ENCODE measurements at places on chromosomes 3 and 15.

GRCh38 chr3:16707260-16707659, 102.0 kb upstream of the DAZL start:
- no peak for DNase-seq

DNA sequence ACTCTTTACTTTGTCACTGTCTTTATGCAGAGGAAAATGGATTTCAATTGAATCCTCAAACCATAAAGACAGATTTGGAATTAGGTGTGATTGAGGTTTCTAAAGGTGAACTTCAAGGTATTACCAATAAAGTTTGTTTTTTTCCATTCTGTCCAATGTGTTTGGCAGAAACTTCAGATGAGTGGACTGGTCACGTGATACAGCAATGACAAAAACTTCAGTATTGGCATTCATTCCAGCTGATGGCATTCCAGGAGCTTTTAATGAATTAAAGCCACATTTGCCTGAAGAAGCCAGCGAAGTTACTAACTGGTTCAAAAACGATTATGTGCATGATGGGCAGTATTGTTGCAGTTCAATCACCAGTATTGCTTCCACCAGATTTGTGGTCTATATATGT, 4.5 kb upstream of the MASP1 start:
- DNase-seq: no peak

- DNase-seq: no peak
Observed at GRCh38 chr15:81152339-81152738, 18.3 kb downstream of the CFAP161 start.

- DNase-seq: no peak
Observed at GRCh38 chr3:181561139-181562031, 150.3 kb upstream of the SOX2 start.

GRCh38 chr3:40584625-40585189, 59.9 kb downstream of the ZNF621 start:
- peak; percentile 25 for DNase-seq

- no peak for DNase-seq
Observed at GRCh38 chr3:53253707-53254508, 1.9 kb downstream of the TKT start.

- DNase-seq: no peak
Observed at GRCh38 chr3:29465836-29466235, 185.0 kb downstream of the RBMS3 start.

GRCh38 chr3:11580645-11581044, 63.1 kb downstream of the VGLL4 start:
- no peak for DNase-seq

DNA sequence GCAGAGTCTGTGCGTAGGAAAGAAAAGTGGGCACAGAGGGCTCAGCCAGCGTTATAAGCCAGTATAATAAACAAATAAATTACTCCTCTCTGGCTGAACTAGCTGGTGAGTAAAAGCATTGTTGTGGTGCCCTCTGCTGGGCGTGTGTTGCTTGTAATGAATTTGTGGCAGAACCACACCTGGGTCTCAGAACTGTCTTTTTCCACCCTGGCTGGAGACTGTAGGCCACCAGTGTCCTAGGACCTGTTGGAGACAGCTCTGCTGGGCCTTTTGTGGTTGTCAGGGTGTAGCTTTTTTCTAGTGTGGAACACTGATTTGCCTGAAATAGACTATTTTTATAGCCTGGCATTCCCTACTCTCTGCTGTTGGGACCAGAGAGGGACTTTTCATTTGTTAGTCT, 130.5 kb upstream of the EIF1B start:
- peak; percentile 41 for DNase-seq

DNA sequence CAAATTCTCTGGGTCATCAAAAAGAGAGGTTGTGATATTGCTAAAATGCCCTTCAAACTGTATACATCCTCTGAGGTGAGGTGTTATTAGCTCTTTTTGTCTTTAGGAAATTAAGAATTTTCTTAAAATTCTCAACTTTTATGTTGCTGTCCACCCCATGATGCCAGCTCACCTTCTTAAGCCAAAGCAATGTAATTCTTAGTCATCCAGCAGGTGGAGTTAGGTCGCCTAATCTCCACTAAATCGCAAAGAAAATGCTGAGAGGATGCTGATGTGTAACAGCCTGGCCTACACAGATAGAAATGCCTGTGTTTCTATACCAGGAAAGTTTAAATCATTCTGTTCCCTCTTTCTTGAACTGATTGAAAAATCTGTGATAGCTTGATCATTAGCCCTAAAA, 770.2 kb upstream of the ALCAM start:
- peak; percentile 42 for DNase-seq

GRCh38 chr3:161203485-161204098, 17.5 kb upstream of the NMD3 start:
- DNase-seq: no peak

DNA sequence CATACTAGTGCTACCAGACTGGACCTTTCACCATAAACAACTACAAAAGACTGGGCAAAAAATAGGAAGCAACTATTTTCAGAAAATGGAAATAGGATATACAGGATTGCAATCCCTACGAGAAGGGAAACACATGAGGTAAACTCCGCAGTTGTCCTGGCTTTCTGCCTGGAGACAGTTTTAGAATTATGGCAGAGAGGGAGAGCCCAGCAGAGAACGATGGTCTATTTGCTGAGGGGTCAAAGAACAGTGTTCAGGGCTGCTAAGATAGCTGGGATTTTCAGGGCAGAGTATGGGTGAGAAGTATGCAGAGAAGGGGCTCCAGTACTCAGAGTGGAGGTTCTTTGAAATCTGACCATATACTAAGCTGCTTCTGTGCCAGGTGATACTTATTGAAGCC, 163.4 kb downstream of the CHDH start:
- DNase-seq: no peak

- peak; percentile 30 for DNase-seq
Observed at GRCh38 chr3:81302045-81302444, 459.4 kb downstream of the GBE1 start.

DNA sequence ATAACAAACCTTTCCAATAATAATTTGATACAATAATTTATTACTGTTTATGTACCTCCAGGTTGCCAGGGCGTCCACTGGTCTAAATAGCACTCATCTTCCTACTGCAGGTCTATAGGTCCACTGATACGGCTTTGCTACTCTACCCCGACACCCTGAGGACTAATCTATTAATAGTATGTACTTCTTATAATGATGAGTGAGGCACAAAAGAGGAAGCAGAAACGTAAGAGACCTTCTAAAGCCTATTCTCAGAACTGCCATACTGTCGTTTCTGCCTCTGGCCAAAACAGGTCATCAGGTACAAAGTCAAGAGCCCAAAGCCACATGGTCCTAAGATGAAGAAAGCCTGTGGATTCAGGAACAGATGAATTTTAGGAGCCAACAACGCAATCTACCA, 163.2 kb upstream of the GRM7 start:
- DNase-seq: no peak

DNA sequence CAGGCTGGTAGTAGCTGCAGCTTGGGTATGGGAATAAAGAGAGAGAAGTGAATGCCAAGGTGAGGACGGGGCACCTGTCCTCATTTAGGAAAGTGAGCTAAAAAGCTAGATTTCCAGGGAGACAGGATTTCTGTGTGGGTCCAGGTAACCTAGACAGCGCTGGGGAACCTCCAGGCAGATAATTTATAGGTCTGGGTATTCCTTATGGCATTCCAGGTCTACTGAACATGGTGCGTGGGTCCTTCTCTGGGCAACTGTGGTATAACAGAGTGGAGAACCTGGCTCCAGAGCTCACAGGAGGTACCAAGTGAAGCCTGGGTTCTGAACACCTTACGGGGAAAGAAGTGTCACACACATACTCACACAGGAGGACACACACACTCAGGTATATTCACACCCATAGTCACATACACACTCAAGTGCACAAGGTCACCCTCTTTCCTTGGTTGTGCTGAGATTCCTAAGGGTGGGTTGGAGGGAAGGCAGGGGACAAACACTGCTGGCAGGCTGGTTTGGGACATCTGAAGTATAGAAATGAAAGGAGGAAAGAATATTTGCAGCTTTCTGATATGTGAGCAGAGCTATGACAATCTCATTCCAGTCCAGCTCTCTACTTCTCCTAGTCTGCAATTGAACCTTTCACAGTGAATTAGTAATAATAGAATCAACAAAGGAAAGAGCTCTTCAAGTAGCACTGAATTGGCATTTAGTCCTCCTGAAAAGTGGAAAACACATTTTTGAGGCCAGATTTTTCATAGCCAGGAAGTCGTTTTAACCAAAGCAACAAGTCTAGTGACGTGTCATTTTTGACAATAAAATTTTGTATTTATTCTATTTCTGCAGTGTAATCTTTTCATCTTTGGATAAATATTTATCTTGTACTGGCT, 37.4 kb upstream of the ITGA11 start:
- no peak for DNase-seq

- DNase-seq: no peak
Observed at GRCh38 chr15:67349634-67350033, 95.0 kb downstream of the IQCH start.

DNA sequence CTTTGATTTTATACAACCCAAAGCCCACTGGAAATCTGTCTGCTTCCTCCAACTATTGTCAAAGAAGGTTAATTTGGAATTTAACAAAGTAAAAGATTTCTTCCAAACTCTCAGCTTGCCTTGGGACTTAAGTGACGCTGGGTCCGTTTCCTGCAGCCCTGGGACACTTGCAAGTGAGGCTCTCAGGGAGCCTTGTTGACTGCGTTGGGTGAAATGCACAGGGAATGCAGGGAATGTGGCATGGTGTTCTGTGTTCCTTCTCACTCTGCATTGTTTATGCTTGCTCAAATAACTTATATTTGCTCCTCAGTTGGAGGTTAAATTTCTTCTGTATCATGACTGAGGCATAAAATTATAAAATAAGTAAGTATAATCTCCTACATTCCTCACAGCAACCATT, 60.9 kb upstream of the TJP1 start:
- no peak for DNase-seq

- no peak for DNase-seq
Observed at GRCh38 chr15:57559875-57560274, 31.8 kb upstream of the MYZAP start.

DNA sequence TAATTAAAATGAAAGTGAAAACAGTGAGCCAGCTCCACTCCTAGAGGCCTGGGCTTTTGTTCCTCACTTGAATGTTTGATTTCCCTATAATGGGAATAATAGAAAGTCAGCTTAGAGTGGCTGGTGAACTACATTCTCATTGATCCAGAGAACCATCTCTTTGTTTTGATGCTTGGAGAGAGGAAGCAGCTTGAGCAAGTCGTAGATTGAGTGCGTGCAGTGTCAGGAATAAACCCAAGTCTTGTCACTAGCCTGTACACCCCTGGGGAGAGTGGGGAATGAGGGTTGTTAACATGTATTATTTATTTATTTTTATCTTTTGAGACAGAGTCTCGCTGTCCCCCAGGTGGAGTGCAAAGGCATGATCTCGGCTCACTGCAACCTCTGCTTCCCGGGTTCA, 885 bp upstream of the LSG1 start:
- no peak for DNase-seq

DNA sequence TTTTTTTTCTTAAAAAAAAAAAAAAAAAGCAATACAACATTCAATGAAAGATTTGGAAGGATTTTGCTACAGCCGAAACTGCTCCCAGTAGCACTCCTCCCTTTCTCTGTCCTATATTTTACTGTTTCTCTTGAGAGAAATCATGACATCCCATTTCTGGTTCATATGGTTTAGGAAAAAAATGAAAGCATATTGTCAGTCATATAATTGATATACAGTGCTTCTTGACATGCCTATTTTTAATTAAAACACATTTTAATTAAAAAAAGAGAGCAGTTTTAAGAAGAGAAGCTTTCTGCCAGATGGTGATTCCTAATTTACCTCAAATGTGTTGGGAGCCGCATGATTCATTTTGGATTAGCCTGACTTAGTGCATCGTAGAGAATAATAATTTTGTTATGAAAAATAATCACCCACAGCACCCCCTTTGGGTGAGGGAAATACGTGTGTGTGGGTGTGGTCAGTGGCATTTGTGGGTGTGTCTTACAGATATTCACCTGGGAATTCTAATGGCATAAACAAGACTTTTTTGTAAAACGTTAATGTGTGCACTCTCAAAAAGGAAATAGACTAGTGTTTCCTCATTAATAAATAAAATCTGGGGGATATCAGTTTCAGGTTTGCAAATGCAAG, 544.5 kb downstream of the MFSD1 start:
- no peak for DNase-seq

GRCh38 chr15:60326824-60327654, 70.7 kb downstream of the ANXA2 start:
- peak; percentile 36 for DNase-seq

DNA sequence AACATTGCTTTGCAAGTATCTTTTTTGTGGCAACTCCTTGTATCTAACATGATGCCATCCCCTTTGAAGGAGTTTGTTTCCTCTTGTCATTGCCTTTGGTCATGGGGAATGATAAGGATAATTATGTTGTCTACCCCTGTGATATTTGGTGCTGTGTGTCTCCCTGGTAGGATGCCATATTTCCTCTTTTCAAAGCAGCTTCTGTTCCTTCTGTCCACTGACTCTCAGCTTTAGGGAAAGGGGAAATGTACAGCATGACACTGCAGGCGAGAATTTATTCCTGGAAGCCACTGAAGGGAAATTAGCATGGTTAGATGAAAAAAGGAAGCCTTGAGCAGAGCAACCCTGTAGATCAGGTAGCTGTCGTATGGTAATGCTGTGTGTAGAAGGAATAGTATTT, 576.7 kb downstream of the CADM2 start:
- no peak for DNase-seq

- no peak for DNase-seq
Observed at GRCh38 chr3:40980467-40980866, 218.8 kb upstream of the CTNNB1 start.

DNA sequence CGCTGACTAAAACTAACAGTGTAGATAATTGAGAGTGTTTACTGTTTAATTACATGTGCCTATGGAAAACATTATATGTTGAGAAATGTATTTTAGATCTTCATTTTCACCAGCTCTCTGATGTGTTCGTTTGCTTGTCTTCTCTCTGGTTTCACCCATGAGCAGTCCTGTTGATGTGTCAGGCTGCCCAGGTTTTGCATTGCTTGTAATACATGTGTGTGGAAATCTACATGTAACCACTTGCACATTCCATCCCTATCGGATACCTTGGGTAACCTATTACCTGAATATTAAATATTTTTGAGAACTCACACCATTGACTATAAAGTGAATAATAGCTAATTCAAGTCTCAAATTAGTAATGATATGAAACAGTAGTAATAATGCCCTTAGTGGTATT, 13.1 kb downstream of the PPP4R2 start:
- DNase-seq: no peak

DNA sequence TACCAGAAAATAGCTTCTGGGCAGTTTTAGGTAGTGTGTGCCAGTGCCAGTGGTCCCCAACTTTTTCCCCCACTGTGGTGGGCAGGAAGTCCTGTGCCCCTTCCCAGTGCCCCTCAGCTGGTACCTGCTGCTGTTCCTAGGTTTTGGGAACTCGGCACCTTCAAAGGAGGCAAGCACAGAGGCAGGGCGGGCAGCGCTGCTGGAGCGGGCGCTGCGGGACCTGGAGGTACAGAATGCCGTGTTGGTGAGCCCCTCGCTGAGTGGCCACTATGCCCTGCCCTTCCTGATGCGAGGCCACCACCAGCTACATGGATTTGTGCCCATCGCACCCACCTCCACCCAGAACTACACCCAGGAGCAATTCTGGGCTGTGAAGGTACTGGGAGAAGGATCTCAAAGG, 3.1 kb upstream of the ACY1 start:
- no peak for DNase-seq

All from HFF-Myc (cell line).